ENCODE measurements at places on chromosomes 11 and 22.

DNA sequence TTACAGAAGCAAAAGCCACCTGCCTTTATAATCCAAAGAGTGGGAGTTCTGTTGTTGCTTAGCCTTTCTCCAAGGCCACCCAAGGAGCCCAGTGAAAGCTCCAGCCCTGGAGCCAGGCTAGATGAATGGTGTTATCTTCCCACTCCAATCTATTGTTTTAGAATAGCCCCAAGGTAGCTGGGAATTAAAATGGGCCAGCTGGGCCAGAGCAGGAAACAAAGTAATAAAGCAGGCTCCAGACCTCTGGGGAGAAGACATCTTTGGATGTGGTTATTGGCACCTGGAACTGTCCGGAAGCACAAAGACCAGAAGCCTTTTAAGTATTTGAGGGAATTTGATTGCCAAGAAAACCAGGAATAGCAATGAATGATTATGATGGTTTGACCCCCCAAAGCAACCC, 8.8 kb downstream of the C11orf96 start:
- DNase-seq: no peak

DNA sequence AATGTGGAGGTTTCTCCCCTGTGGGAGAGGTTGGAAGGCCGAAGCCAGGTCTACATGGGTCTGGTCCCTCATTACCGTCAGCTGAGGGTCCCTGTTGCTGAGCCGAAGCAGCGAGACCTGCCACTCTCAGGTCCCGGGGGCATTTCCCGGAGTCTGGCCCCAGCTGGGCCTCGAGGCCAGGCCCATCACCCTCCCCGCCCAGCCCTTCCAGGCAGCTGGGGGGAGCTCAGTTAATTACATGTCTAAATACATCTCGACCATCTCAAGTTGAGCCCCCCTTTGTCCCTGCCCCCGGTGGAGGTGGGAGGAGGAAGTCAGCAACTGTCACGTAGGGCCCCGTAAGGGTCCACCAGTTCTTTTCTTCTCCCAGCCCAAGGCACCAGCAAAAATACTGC, 3.6 kb downstream of the CDKN1C start:
- DNase-seq: no peak

DNA sequence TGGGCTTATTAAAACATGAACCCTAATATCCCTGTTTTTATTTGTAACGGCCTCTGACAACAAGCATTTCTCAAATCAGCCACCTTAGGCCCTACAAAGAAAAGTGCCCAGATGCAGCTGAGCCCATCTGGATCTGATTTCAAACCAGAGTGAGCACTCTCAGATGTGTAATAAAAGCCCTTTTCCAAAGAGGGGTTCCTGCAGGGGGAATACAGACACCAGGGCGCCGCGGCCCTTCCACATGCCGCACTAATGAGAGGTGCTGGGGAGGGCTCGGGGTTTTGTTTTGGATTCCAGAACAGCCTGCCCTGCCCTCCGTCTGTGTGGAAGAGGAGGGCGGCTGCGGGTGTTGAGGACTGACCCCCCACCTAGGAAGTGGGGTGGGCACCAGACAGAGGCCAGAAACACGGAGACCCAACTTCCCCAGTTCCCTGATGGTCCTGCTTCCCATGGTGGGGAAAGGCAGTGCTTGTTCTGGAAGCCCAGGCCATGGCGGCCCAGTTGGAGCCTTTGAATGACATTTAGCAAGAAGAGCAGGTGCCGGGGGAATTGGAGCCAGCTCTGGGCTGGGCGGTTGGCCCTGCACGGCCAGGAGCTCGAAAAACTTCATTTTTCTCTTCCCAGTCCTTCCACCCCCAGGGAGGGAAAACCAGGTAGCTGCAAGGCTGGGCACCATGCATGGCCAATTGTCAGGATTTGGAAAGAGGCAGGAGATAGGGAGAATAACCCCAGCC, 63.7 kb downstream of the MACROD1 start:
- no peak for DNase-seq

- peak; percentile 86 for DNase-seq
Observed at GRCh38 chr22:46681010-46681409, 57.0 kb downstream of the CERK start.

GRCh38 chr11:86565388-86565787, 107.0 kb downstream of the ME3 start:
- no peak for DNase-seq

DNA sequence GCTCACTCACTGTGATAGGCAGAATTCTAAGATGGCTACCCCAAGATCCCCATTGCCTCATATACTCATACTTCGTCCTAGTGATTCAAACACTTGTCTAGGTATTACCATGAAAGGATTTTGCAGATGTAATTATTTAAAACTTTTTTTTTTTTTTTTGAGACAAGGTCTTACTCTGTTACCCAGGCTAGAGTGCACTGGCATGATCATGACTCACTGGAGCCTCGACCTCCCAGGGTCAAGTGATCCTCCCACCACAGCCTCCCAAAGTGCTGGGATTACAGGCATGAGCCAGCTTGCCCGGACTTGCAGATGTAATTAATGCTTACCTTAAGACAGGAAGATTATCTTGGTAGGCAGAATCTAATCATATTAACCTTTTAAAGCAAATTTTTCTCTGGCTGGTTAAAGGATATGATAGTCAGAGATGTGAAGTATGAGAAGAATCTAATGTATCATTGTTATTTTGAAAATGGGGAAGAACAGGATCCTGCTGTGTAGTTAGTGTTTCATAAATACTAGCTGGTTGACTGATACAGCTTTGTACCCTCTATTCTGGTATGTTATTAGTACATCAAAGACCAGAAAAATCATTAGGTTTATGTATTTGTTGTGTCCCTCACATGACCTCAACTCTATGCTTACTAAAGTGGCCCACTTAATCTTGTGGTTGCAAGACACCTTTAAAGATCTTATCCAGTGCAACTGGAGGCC, 35.5 kb downstream of the C2CD3 start:
- DNase-seq: no peak
